ENCODE measurements at places on chromosomes 1 and 21.

- no peak for DNase-seq
Measured at GRCh38 chr21:29168891-29169315, 38.5 kb downstream of the MAP3K7CL start.

GRCh38 chr1:45730780-45731319 lies 19.6 kb downstream of the IPP start:
- no peak for DNase-seq

GRCh38 chr1:212247988-212248387 lies 37.2 kb upstream of the PPP2R5A start:
- no peak for DNase-seq

GRCh38 chr21:42188663-42189062 lies 30.3 kb upstream of the ABCG1 start:
- DNase-seq, result no peak

- no peak for DNase-seq
Measured at GRCh38 chr1:43620956-43621355, 29.0 kb upstream of the KDM4A start.

DNA sequence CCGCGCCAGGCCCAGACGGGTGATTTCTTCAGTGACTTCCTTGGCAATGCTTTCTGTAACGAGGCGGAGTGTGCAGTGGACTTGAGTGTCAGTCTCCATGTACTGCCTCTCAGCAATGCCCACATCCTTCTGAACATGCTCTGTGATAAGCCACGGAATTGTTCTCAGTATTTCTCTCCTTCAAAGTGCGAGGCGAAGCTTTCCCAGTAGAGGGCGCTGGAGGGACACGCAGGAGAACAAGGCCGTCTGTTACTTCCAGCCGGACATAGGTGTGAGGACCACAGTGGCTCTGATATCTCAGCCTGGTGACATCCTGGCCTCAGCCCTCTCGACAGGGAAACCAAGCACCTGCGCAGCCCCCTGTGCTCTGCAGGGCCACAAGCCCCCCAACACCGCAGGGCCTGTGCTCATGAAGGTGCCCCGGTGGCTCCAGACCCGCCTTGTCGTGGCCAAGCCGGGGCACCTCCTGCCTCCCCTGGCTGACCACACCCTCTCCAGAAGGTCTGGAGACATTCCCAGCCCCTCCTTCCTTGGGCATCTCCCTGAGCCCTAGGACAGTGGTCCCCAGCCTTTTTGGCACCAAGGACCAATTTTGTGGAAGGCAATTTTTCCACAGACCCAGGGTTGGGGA lies 46.1 kb upstream of the BACE2 start:
- peak; percentile 25 for DNase-seq

DNA sequence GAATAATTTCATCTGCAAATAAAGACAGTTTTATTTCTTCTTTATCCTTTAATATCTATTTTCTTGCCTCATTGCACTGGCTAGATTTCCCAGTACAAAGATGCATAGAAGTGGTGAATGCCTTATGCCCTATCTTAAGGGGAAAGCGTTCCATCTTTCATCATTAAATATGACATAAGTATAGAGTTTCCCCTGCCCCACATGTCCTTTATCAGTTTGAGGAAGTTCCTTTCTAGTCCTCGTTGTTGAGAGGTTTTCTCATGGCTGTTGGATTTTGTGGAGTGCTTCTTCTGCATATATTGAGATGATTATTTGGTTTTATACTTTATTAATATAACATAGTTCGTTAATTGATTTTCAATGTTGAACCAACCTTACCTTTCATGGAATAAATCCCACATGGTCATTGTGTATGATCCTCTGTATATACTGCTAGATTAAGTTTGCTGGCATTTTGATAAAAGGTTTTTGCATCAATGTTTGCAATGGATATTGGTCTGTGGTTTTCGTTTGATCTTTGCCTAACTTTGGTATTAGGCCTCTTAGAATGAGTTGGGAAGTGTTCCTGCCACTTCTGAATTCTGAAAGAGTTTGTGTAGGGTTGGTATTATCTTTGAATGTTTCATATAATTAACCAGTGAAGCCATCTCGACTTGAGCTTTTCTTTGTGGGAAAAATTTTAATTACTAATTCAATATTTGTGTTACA lies 15.6 kb downstream of the PRKACB start:
- no peak for DNase-seq

- no peak for DNase-seq
Measured at GRCh38 chr1:154806333-154806732, 63.7 kb downstream of the KCNN3 start.

DNA sequence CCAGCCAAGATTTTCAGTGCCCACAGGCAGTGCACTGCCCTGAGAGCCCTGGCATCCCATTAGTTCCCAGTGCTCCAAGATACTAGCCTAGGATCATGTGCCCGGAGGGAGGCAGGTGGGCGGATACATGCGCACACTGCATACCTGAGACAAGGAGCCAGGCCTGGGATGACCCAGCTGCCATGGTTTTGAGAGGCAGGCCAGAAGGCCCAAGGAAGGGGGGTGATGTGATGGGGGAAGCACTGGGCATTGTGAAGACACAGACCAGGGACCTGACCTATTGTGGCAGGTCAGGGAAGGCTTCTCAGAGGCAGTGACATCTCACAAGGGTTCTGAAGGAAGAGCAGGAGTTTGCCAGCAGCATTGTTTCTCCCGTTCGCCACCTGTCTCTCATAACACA lies 3.6 kb downstream of the ZC3H12A start:
- no peak for DNase-seq
